ENCODE measurements at places on chromosomes 7 and 10.

GRCh38 chr10:100780324-100780723 is 34.9 kb downstream of the PAX2 start:
- peaks cover 6% of the 10 kb centered on the region for H3K4me1 ChIP-seq
- H3K27me3 ChIP-seq = no peaks in the 10 kb centered on the region
- no peaks in the 10 kb centered on the region for H3K36me3 ChIP-seq
- no peak for DNase-seq
- H3K4me3 ChIP-seq = no peak overlapping the region

- no peaks in the 10 kb centered on the region for H3K27me3 ChIP-seq
- no peaks in the 10 kb centered on the region for H3K36me3 ChIP-seq
- peak; percentile 71 for DNase-seq
- H3K27ac ChIP-seq = no peak overlapping the region
- H3K4me3 ChIP-seq = no peak overlapping the region
Measured at GRCh38 chr7:100563809-100564400, 9.8 kb downstream of the SAP25 start.

DNA sequence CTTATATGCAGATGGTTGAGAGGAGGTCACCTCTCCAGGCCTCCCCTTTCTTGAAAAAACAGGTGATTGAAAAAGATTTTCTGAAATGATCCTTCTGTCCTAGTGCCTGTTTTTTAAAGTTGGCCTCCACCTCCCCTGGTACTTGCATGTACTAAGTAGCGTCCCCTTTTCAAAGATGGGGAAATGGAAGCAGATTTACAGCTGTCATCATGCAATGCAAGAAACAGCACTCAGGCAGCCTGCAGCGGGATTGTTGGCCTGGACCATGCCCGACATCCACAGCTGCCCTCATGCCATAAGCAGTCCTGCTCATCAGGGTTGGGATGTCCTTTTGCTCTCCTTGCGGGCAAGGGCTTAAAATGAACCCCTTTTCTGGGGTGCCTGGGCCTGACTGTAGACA is 127.2 kb upstream of the MGMT start:
- no peak for DNase-seq
- no peak overlapping the region for H3K4me3 ChIP-seq
- no peaks in the 10 kb centered on the region for H3K36me3 ChIP-seq
- no peak overlapping the region for H3K27ac ChIP-seq
- H3K27me3 ChIP-seq = no peaks in the 10 kb centered on the region
- H3K4me1 ChIP-seq = no peaks in the 10 kb centered on the region

GRCh38 chr10:70650718-70651117 is 21.6 kb upstream of the ADAMTS14 start:
- H3K4me1 ChIP-seq = no peaks in the 10 kb centered on the region
- H3K27me3 ChIP-seq = no peaks in the 10 kb centered on the region
- no peak overlapping the region for H3K27ac ChIP-seq
- no peak for DNase-seq

DNA sequence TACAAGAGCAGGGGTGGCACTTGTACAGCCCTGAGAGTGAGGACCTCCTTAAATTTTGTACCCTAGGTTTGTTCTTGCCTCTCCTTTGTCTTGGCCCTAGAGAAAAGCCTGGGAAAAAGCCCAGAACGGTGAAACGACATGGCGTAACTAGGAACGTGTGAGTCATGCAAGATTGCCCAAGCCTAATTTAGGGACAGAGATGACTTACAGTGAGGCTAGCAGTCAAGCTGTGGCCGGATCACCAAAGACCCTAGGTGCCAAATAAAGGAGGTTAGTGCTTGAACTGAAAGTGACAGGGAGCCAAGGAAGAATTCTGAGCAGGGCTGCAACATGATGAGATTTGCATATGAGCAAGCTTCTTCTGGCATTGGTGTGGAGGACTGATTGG is 25.1 kb downstream of the TBXAS1 start:
- H3K4me3 ChIP-seq = no peak overlapping the region
- no peaks in the 10 kb centered on the region for H3K36me3 ChIP-seq
- H3K27me3 ChIP-seq = no peaks in the 10 kb centered on the region
- no peak for DNase-seq
- H3K4me1 ChIP-seq = no peaks in the 10 kb centered on the region

GRCh38 chr7:94913391-94913790 is 6.0 kb downstream of the PPP1R9A start:
- no peaks in the 10 kb centered on the region for H3K36me3 ChIP-seq
- no peak overlapping the region for H3K4me3 ChIP-seq
- H3K4me1 ChIP-seq = peaks cover 1% of the 10 kb centered on the region
- no peaks in the 10 kb centered on the region for H3K27me3 ChIP-seq
- H3K27ac ChIP-seq = no peak overlapping the region

- DNase-seq = no peak
- no peaks in the 10 kb centered on the region for H3K27me3 ChIP-seq
- peaks cover 17% of the 10 kb centered on the region for H3K36me3 ChIP-seq
- no peaks in the 10 kb centered on the region for H3K4me1 ChIP-seq
Measured at GRCh38 chr7:45075871-45076796, 12.6 kb downstream of the NACAD start.
